ENCODE measurements at places on chromosomes 1 and 21. TPM values are rescaled to one million over a fixed set of nuclear protein-coding genes. Genes with fewer than 3 reads are reported as not detected.
A peak's percentile ranks its signal among the peaks of the same experiment; 100 is the strongest.

- peak; percentile 15 for DNase-seq
Observed at GRCh38 chr1:21706151-21706835, 37.1 kb upstream of the RAP1GAP start.

The PTGS2 gene
- total RNA-seq, result 1.7 TPM

The FAM72C gene
- 0.16 TPM for total RNA-seq

DNA sequence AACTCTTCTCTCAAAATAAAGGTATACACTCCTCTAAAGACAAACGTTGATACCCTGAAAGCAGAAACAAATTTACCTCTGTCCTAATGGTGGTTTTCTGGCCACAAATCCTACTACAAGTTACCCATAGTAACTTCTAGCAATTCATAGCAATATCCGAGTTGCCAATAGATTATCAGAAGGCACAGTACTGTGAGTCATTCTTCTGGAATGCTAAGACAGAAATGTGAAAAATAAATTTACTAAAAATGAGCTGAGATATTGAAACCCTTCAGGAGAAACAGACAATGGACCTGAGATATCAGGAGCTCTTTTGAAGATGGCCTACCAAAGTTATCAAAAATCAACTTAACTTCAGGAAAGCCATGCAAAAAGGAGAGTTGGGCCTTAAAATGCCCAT, 715.0 kb upstream of the ADAMTS5 start:
- DNase-seq, result no peak

The MFSD2A gene
- total RNA-seq, result 18.4 TPM

DNA sequence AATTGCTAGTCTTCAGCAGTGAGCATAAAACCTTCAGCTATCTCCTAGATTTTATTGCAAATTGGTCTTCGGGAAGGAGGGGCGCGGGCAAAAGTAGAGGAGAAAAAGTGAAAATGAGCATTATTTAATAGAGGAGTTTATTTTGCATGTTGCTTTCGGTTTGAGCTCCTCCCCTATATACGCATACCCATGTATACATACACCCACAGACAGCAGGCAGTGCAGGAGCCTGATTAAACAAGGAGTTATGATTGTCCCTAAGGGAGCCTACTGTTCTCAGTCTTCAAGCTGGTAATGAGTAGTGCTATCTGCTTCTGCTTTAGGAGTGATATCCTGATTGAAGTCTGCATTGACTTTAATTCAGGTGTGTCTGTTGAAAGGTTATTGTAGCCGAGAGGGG, 133.8 kb downstream of the SPATA46 start:
- no peak for DNase-seq

- DNase-seq, result no peak
Observed at GRCh38 chr21:37562920-37563640, 196.5 kb downstream of the DYRK1A start.

GRCh38 chr1:155835548-155835947, 21.5 kb downstream of the GON4L start:
- no peak for DNase-seq

GRCh38 chr1:10065344-10065685, 32.6 kb downstream of the UBE4B start:
- DNase-seq, result no peak

The TMPRSS2 gene
- not detected for total RNA-seq

- no peak for DNase-seq
Observed at GRCh38 chr1:13869172-13869797, 169.3 kb downstream of the PRDM2 start.

GRCh38 chr1:4076346-4076745, 176.3 kb upstream of the C1orf174 start:
- DNase-seq, result no peak

DNA sequence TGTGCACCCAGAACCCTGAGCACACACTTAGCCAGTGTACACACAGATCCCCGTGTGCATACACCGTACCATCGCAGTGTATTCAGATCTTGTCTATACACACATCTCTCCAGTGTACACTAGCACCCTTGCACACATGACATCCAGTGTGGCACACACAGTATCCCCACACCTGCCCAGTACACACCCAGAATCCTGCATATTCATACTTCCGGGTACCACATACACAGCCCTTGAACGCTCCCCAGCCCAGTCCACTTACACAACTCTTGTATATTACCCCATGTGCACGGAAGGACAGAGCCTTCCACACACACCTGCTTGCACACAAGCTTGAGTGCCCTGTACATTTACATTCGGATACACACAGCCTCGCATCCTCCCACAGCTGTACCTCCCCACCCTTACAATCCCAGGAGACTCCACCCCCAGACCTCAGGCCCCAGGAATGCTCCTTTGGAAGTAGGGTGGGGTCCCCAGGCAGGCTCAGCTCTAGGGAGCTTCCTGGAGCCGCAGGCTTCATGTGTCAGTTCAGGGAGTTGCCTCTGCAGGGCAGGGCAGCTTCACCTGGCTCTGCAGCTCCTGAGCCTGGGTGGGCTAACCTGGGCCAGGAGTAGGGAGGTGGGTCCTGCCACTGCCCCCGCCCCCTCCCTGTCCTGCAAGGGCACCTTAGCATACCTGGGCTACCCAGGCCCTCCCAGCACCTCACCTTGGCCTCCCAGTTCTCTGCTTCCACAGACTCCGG, 46.2 kb downstream of the AHDC1 start:
- no peak for DNase-seq

DNA sequence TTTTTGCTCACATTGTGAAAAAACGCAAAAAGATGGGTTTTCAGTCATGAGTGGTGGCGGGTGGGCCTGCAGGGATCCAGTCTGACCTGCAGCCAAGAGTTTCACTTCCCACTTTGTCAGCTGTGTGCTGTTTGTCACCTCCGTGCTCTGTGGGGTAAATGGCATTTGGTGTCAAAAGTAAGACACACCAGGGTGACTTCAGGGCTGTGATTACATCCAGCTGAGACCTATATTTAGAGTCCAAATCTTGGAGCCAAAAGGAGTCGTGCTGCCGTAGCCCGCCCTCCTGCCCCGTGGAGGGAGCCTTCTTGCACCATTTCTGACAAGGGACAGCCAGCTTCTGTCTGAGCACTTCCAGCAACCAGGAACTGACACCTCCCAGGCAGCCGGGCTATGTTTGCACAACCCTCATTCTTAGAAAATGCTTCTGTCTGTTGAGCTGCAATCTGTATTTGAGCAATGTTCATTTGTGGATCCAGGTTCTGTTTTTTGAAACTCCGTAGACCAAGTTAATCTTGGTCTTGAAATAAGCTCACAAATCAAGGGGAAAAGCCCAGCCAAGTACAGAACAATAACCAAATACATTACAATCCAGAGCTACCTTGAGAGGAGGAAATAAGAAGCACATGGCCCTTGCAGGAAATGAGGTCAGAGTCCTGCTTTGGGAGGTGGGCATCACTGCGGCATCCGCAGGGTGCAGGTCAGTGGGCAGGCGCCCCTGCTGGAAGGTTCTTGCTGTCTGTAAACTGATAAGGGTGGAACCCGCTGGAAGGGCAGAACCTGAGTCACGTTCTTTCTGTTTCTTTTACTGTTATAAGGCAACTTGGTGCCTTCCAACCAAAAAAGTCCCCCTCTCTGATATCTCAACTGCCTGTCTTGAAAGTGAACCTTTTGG, 14.4 kb downstream of the ABCG1 start:
- peak; percentile 69 for DNase-seq

DNA sequence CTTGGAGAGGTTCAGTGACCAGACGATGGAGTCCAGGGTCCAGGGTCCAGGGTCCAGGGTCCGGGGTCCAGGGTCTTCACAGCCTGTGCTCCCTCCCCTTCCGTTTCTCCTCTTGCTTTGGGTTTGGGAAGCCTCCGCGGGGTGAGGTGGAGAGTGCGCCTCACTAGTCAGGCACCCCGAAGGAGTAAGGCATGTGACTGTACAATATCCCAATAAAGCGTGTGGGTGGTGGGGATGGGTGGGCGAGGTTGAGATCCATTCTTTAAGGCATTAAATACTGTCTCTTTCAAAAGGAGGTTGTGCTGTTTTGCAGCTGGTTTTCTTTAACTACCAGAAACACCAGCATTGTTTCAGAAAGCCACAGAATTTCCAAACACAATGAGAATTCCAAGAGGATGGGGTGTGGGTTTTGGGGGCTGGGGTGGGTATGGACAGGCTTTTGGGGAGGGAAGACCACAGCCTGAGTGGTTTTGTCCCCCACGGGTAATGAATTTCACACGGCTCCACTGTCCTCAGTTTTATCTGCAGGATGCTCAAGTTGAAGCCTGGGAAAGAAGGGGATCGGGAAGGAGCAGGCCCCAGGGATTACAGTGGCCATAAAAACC, 65.7 kb downstream of the KIF26B start:
- DNase-seq, result no peak

DNA sequence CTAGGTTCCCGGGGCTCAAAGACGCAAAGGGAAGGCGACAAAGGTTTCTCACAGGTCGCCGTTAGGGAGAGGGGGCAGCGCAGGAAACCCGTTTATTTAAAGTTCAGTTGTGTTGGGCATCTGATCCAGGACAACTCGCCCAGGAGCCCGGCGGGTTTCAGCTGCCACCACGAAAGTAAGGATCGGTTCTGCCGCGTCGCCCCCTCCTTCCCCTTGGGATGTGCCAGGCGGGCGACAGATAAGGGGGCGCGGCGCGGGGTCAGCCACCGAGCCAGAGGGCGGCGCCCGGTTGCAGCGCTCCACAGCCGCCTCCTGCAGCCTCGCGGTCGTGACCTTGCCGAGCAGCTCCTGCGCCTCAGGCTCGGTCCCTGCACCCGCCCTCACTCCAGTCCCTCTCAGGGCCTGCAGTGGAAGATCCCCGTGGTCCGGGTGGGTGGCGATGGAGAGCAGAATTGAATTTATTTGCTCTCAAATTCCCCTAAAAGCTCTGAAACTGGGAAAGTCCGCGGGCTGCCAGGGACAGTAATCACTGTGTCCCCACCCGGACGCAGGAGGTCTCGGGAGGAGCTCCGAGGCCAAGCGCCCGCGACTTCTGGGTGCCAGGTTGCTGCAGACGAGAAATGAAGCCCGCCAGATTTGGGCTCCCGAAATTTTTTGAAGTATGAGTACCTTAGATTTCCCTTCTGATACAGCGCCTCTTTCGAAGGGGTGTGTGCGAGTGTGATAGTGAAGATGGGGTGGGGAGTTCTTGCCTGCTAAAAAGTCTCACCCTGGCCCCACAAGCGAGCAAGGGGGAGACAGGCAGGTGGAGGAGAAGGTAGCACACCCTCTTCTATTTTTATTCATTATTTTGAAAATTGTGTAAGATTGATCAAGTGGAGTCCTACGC, 28.4 kb upstream of the NFIA start:
- no peak for DNase-seq

The OR4F29 gene
- not detected for total RNA-seq

The ZSCAN20 gene
- total RNA-seq, result 10.3 TPM

- peak; percentile 11 for DNase-seq
Observed at GRCh38 chr1:197268012-197268411, at the start of gene CRB1. TSS of gene CRB1 (plus strand) at chr1:197268252. CDS start at chr1:197268413, 161 bp downstream.

GRCh38 chr1:94122201-94122970, 1.4 kb upstream of the ABCA4 start:
- no peak for DNase-seq

DNA sequence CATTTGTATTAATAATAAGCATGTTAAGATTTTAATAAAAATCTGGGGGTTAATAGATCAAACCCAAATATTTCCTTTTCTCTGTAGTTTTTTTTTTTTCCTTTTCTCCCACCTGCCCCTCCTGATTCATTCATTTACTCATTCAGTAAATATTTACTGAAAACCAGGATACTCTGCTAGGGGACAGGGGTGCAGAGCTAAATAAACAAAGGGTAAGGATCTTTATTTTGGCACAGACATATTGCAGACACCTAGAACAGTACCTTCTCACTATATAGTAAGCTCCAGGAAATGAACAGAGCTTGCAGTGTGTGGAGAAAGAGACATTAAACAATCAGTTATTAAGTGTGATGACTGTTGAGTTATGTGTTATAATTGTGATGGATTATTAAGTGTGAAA, 60.9 kb downstream of the AK5 start:
- no peak for DNase-seq

DNA sequence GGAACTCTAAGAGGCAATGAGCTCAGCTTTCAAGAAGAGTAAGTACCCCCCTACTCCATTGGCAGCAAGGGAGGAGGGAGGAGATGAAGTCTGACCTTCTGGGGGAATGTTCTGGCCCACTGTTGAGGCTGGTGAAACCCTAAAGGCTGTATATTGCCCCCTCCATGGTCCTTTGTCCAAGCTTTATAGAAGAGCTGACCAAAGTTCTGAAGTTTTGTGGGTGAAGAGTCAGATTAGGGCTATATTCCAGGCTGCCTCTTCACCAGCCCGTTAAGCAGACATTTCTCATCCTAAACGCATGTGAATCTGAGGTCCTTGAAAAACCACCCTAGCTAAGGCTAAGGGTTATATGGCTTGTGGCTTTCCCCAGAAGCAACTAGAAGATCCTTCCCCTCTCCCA, 1.4 kb downstream of the C1orf94 start:
- DNase-seq, result no peak

DNA sequence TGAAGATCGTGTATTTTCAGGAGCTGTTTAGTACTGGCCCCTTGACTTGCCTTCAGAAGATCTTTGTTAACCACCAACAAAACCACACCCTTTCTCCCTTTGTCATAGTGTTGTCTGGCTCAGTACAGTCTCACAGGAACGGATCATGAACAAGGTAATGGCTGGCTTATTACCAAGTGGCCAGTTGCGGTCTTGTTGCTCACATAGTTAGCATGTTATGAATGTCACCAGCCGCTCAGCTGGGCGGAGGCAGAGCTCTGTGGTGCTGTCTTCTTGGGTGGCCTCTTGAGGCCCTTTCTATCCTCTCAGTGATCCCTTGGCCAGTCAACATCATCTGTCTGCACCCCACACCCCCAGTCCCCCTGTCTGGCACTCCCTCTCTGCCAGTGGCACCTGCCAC, 21.4 kb downstream of the CNIH3 start:
- DNase-seq, result no peak

The TAGLN2 gene
- total RNA-seq, result 28.1 TPM

GRCh38 chr1:112446411-112446810, 50.4 kb downstream of the CTTNBP2NL start:
- DNase-seq, result no peak

The TDRD5 gene
- 2.7 TPM for total RNA-seq

- DNase-seq, result no peak
Observed at GRCh38 chr1:44485934-44486460, 80.9 kb downstream of the RNF220 start.

GRCh38 chr1:233097546-233097945, 147.1 kb downstream of the NTPCR start:
- DNase-seq, result no peak

DNA sequence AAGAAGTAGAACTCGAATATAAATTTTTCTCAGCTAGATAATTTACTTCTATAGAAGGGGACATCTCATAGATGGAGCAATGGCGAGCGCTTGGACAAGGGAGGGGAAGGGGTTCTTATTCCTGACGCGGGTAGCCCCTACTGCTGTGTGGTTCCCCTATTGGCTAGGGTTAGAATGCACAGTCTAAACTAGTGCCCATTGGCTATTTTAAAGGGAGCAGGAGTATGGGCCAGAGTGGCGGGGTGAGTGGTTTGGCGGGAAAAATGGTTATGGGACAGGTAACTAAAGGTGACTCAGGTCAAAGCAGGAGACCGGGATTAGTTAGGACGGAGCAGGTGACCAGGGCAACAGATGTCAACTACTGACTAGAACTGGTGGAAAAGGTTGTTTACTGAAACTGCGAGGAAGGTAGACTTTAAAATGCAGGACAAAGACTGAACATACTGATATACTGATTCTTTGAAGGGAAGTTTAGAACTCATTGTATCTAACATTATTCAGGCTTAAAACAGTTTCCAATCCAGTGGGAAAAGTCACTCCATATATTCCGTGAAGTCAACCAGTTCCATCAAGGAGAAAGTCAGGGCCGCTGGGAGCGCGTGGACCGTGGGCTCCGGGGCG, 940 bp upstream of the ATAD3A start:
- no peak for DNase-seq

All from occipital lobe (tissue), 3 donors.